ENCODE measurements at places on chromosomes 2 and 18. TPM values are rescaled to one million over a fixed set of nuclear protein-coding genes. Genes with fewer than 3 reads are reported as not detected.

DNA sequence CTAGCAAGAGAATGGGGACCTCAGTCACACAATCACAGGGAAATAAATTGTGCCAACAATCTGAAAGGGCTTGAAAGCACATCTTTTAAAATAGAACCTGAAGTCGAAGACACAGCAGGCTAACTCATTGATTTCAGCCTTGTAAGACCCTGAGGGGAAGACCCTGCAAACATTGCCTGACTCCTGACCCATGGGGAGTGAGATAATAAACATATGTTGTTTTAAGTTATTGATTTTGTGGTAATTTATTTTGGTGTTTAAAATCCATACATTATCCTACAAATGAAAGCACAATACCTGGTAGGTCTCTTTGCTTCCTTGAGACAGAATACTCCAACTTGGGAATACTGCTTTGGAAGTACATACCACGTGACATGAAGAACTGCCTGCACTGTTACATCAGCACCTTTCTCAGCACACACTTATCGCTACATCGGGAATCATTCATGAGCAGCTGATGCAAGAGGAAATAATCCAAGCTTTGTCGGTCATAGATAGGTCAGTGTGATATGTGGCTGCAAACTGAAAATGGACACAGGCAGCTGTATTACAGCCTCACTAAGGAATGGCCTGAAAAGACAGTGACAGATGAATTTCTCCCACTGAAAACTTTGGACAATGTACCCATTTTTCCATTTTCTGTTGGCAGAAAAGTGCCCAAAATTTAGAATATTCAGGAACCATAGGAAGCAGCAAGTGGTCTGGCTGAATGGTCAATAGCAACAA is 494.5 kb upstream of the MAP2 start:
- DNase-seq: no peak

DNA sequence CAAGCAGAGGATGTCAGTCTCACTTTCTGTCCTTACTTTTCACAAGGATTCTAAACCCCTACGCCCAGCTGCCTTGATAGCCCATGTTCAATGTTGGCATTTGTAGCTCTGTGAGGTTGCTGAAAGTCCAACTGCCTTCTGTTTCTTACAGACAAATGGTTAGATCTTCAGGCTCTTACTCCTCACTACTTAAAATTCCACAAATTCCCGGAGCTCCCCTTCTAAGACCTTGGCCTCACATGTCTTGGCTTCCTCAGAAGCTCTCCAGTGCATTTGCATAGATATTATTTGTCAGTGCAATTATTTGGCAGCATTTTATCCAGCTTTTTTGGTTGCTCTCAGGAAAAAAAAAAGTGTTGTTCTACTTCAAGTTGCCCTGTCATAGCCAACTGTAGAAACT is 453.7 kb upstream of the CELF4 start:
- no peak for DNase-seq

GRCh38 chr2:227534714-227535113 is 62.8 kb downstream of the AGFG1 start:
- no peak for DNase-seq

- DNase-seq: no peak
Measured at GRCh38 chr2:105121434-105121833, 83.6 kb downstream of the MRPS9 start.

DNA sequence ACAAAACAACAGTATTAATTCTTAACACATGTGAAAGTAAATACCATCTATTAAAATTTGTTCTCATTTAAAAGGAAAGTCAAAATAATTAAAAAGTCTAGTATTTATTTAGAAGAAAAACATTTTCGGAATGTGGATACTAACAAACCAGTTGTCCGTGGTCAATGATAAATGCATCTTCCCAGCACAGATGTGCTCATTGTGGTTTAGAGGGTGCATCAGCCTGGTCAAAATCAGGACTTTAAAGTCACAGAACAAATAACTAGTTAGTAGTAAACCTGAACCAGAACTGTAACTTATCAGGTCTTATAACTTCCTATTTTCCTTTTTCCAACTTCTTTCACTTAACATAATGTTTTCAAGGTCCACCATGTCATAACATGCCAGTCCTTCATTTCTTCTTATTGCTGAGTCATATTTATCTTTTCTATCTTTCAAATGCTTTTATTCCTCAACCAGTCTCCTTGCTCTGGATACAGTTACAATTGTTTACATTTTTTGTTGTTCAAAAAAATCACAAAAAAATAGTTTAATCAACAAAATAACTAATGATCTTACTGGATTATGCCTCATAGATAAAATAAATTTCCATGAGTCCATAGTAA is 55.8 kb downstream of the ID2 start:
- DNase-seq: no peak

GRCh38 chr2:189254268-189254883 is 74.8 kb upstream of the COL5A2 start:
- peak; percentile 76 for DNase-seq

DNA sequence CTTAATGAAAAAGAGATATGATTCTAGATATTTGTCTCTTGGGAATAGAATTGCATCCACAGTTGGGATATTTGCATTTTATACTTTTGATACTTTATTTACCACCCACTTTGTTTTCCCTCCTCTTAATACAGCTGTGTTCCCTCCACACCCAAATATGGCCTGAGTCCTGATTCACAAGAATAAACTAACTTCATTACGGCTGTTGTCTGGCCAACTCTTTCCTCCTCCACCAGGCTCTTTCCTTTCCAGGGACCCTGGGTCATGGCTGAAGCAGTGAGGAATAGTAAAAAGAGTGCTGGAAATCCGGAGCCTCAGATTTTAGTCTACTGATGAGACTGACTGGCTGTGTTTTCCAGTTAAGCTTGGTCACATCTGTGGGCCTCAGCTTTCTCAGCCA is 48.4 kb upstream of the STAM2 start:
- no peak for DNase-seq

DNA sequence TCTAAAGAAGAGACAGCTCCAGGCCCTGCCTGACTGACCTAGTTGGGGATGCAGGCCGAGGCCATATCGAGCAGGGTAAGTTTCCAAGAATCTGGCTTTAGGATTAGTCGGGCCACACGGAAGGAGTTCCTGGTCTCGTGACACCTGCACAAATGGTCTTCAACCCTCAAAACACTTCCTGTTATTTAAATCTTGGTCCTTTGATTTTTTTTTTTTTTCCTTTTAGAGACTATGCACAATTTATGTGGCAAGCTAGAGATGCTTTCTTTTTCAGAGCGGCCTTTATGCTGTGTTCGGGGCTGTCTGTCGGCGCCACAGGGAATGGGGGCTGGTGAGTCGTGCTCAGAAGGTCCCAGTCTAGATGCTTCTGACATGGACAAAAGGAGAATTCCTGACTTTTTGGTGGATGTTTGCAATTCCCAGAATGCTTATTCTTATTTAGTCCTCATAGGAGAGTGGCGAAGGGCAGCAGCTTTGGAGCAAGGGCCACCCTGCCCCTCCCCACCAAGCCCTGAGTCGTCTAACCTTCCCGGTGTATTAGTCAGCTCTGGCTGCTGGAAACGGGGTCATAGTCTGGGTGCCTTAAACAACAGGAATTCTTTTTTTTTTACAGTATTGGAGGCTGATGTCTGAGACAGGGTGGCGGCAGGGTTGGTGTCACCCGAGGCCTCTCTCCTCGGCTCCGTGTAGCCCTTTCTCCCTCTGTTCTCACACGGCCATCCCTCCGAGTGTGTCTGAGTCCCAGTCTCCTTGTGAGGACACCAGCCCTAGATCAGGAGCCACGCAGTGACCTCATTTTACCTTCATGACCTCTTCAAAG is 27.4 kb downstream of the HPCAL1 start:
- DNase-seq: no peak

DNA sequence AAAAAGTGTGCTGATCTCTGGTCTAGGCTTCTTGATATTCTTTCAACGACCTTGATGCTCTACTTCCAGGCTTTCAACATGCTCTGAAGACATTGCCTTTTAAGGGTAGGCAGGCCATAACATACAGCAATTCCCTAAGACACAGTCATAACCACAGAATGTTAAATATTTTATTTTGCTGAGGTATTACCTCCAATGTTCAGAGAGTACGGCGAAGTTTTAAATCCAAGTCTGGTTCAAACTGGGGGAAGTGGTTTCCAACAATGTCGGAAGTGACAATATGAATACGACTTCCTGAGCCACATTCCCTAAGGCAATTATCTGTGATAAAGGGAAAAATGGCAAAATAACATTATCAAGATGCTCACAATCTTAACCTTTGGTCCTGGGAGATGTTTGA is 1077.9 kb upstream of the PIK3C3 start:
- no peak for DNase-seq

DNA sequence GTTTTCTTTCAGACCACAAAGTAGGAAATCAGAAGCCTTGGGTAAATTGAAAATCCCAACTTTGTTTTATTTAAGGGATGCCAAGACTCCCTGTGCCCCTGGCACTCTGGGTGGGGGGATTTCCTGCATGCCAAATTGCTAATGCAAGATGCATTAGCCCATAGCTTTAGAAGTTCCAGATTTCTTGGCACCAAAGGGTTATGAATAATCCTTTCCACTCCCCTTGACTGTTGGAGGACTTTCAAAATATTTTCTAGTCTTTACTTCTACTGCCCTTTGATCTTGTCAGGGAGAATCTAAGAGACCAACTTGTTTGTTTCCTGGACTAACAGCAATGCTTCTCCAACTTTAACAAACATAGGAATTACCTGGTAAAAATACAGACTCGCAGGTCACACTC is 81.8 kb upstream of the TGIF1 start:
- no peak for DNase-seq

DNA sequence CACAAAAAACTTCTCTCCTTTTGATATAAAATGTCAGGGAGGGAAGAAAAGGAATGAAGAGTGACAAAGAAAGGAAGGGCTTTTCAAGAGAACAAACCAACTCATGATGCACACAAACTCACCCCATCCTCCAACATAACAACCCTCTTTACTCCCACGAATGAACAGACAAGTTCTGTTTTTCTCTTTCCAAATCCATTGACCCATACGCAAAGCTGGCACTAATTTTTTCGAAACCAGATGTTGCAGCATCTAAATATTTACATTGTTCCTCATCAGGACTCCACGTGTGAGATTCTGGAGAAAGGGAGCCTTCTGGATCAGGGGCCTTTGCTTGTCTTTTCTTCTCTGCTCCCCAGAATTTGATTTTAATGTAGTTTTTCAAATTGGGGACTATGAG is 143.3 kb upstream of the BCL2L11 start:
- no peak for DNase-seq

DNA sequence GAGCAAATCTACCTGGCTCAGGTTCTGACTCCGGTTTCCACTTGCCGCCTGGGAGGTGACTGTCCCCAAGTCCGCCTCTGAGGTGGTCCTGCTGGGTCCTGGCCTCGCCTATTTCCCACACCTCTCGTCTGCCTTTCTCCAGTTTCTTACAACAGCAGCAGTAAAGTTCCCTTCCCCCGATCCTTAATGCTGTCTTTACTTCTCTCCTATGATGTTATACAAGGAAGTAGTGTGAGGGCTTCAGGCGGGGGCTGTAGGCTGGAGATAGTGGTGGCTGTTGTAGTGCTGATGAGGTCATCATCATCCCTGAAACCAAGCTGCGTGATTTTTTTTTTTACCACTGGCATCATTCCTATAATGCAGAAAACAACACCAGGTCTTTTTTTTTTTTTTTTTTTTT is 18.9 kb downstream of the TGIF1 start:
- no peak for DNase-seq

DNA sequence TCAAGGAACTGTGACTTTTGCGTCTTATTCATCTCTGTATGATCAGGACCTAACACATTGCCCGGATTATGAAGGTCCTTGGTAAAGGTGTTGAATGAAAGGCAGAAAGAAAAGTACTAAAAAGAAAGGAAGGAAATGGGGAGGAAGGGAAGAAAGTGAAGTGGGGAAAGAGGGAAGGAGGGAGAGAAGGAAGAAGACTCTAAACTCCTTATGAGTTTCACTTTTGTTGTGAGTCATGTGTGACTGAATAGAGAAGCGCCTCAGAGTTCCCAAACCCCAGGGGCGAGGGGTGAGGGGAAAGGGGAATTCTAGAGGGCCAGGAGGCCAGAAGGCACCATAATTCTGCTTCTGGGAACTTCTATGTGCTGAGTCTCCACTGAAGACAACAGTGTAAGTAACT is 30.9 kb upstream of the OSBPL6 start:
- no peak for DNase-seq

GRCh38 chr18:11419338-11419737 is 190.1 kb upstream of the SLC35G4 start:
- no peak for DNase-seq

DNA sequence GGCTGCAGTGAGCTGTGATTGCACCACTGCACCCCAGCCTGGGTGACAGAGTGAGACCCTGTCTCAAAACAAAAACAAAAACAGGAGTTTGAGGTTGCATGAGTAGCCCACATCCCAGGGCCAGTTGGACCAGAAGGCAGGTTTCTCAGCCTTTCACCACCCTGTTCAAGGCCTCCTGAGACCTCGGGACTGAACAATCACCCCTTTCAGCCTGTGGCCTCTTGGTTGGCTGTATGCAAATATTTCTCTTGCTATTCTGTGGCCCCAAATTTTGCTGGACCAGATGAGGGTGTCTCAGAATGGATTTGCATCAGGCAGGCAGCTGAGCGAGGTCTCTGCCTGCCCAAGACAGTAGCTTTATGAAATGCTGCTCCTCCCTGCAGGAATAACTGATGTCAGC is 56.9 kb downstream of the DPYSL5 start:
- DNase-seq: no peak

DNA sequence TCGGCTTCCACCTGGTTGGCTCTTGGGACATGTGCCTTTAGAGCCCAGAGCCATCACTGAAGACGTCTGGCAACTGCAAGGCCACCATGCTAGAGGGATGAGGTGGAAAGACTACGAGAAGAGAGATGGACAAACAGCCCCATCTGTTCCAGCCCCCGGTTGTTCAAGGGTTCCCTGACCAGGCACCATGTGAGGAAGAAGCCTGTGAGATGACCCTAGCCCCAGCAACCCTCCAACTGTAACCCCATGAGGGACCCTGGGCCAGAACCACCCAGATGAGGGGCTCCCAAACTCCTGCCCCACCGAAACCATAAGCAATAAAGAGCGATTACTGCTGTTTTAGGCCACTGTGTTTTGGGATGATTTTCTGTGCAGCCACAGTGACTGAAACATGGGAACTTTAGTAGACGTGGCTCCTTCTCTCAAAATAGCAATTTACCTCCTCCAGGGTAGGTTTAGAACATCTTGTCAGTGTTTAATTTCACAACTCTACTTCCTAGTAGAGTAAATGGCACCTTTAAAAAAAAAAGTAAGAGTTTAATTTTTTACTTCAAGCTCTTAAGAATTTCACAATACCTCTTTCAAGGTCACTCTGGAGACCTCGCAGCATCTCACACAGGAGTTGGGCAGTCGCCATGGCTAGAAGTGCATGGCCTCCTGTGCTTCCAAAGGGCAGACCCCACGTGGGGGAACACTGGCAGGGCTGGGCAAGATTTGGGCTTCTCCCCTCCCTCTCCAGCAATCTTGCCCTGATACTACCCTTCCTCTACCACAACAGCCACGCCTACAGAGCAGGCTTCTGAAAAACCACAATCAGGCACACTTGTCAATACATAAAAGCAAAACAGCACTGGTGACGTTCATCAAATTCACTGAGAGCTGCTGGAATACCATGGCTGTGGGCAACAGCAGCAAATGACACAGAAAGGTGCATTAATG is 48.8 kb downstream of the TMEM163 start:
- DNase-seq: no peak

GRCh38 chr18:12656938-12657683 is 796 bp downstream of the SPIRE1 start:
- no peak for DNase-seq

CCDC74B gene
- total RNA-seq: 1.1 TPM

ABHD1 gene
- 0.90 TPM for total RNA-seq

COL4A3 gene
- total RNA-seq: 2.7 TPM

PAX8 gene
- 1.2 TPM for total RNA-seq

SERPINB5 gene
- not detected for total RNA-seq

CDKL4 gene
- 0.89 TPM for total RNA-seq

KCNE4 gene
- 3.4 TPM for total RNA-seq

SRD5A2 gene
- not detected for total RNA-seq

RFX8 gene
- total RNA-seq: not detected

FNDC4 gene
- total RNA-seq: 2.2 TPM

CHST9 gene
- 0.90 TPM for total RNA-seq

Data from right atrium auricular region (tissue), 2 donors.